ENCODE measurements at places on chromosomes 3 and 15. TPM values are rescaled to one million over a fixed set of nuclear protein-coding genes. Genes with fewer than 3 reads are reported as not detected.

DNA sequence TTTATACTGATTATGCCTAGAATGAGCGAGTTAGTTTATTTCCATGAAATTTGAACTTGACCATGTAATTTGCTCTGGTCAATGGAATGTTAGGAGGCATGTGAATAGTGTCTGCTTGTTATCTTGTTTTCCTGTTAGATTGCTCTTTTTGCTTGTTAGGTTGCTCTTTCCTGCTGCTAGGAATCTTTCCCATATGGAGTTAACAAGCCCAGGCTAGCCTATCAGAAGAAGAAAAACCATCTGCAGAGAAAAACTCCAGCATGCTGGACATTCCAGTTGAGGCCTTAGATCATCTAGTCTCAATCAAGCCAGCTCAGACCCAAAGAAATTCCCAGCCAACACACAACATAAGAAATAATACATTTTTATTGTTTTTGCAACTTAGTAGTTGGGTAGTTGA lies 470.2 kb upstream of the AGTR1 start:
- no peak for DNase-seq

DNA sequence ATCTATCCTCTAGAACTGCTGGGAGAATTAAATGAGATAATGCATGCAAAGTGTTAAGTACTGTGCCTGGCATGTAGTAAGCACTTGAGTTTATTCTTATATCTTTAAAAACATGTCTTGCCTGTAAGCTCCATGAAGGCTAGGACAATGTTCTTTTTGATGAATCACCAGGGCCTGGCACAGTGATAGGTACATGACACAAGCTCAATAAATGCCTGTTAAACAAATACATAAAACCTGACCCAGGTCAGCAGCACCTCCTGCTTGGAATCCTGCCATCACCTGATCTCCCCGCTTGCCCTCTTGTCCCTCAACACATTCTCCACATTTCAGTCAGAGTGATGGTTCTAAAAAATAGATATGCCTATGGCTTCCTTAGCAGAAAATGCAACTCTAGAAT lies 186.8 kb downstream of the CHST2 start:
- DNase-seq, result no peak

C3orf33 gene
- 2.8 TPM for total RNA-seq

GRCh38 chr3:186100398-186100797 lies 8.5 kb downstream of the ETV5 start:
- no peak for DNase-seq

DNA sequence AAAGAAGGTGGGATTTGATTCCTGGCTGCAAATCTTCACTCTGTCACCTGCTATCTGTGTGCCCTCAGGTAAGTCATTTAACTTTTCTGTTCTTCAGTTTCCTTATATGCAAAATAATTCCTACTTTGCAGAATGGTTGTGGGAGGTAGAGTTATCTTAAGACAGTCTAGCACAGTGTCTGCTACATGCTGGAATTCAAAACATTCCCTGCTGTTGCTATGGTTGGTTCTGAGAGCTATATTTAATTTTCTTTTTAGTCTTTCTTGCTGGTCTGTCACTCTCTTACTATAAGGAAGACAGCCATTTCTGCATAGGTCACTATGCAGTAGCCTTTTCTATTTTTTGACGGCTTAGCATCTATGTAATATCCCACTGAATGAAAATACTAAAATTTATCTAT lies 4.0 kb upstream of the ADPGK start:
- no peak for DNase-seq

ZKSCAN7 gene
- 17.2 TPM for total RNA-seq

DNA sequence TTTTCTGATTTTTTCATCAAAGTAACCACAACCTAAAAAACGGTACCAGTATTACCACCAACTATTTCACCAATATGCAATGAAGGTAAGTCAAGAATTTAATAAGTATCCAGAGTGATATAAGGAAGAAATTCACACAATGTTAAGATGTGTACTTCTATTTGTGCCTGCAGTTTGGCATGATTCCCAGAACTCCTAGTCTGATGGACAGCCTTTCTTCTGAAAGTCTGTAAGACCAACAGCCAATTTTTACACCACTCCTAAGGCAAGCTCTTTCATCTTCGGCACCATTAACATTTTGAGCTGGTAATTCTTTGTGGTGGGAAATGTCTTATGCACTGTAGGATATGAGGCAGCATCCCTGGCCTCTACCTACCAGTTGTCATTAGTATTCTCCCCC lies 108.3 kb downstream of the VPS13C start:
- DNase-seq, result no peak

DNA sequence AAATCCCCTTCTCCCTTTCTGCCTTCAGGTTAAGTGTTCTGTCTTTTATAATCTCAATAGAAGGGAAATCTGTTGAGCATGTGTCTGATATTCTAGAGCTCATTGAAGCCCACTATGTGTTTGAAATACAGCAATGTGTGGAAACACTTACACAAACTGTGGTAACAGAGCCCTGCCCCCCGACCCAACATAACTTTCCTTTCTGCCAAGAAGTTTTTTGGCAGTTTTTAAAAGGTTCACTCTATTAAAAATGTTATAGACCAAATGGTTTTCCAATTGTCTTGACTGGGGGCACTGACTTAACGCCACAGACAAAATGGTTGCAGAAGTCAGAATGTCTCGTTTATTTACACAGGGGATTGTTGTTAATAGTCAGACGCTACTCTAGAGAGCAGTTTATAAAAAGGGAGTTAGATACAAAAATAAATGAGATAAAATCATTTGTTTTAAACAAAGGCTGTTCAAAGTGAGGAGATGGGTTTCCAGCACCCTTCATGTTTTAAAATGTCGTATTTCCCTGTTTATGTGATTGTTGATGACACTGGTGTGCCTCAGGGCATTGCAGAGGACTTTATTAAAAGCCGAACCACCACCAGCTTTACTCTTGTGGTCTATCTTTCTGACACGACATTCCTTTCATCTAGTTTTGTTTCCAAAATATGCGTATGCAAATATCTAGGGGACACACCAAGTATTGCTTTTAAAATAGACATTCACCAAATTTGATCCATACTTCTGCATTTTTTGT lies 26.7 kb upstream of the GREM1 start:
- DNase-seq, result no peak

MORC1 gene
- total RNA-seq, result not detected

- DNase-seq, result no peak
Observed at GRCh38 chr15:62068810-62069167, 2.0 kb downstream of the C2CD4A start.

GRCh38 chr3:124700880-124701684 lies 29.2 kb upstream of the UMPS start:
- DNase-seq, result no peak

SLC2A2 gene
- 1.9 TPM for total RNA-seq

DNA sequence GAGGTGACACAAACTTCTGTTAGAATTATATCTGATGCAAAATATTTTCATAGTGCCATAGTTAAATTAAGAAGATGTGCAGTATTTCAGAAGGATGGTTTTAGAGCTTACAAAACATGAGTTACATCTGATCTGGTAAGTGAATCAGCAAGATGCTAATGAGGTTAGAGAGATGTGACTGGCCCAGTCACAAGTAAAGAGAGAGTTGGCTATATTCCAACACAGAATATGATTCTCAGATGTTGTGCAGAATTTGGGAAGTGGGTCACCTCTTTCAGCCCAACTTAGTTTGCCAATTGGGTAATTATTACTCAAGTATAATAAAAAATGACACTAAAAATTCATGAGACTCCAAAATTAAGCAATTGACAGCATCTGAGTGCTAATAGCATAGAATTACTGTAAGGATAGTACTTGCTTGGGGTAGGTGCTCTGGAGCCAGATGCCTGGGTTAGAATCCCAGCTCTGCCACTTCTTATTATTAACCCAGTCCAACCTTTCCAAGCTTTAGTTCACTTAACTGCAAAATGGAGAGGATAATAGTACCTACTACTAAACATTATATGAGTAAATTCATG lies 30.8 kb downstream of the P2RY1 start:
- DNase-seq, result no peak

GRCh38 chr15:75177360-75178071 lies 24.2 kb upstream of the C15orf39 start:
- no peak for DNase-seq

DNA sequence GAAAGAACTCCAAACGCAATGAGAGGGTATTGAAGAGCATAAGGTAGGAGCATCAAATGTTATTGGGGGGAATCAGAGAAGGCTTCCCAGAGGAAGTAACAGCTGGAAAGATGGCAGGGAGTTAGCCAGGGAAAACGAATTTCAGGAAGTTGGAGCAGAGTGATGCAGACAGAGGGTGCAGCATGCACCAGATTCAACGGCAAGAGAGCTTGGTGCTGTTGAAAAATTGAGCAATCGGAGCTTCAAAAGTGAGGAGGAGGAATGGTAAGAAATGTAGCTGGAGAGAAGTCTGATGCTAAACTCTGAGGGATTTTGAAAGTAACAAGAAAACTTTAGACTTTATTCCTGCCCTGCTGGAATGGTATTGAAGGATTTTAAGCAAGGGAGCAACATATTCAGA lies 541.0 kb upstream of the LMCD1 start:
- DNase-seq, result no peak

DNA sequence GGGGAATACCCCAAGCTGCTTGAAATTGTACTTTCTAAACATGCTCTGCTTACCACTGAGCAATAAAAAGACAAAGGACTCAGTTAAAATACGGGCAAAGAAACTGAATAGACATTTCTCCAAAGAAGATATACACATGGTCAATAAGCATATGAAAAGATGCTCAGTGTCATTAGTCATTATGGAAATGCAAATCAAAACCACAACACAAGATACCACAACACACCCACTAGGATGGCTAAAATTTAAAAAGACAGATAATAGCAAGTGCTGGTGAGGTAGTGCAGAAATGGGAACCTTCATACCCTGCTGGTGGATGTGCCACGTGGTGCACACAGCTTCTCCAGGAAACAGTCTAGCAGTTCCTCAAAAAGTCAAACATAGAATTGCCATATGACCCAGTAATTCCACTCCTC lies 21.3 kb downstream of the LRIG1 start:
- DNase-seq, result no peak

GRCh38 chr3:126472277-126473006 lies 3.2 kb downstream of the ZXDC start:
- no peak for DNase-seq

- no peak for DNase-seq
Observed at GRCh38 chr3:160161921-160162320, 63.3 kb upstream of the C3orf80 start.

GRCh38 chr3:75049533-75049932 lies 435.1 kb upstream of the CNTN3 start:
- no peak for DNase-seq

SPINT1 gene
- 156 TPM for total RNA-seq

FANCD2OS gene
- not detected for total RNA-seq

GRCh38 chr3:87173776-87174175 lies 53.3 kb upstream of the CHMP2B start:
- no peak for DNase-seq

DNA sequence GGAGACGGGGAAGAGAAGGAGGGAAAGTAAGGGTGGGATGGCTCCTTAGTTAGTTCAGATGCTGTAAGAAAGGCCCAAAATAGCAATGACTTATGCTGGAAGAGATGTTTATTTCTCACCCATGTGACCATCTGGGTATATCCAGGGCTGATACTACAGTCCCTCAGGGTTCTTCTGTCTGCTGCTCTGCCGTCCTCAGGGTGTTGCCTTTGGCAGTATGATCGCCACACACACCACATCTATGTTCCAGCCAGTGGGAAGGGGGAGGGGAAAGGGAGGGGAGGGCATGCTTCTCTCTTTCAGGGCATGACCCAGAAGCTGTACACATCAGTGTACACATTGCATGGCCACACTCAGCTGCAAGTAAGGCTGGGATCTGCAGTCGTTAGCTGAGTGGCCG lies 10.2 kb downstream of the CD276 start:
- DNase-seq, result no peak

GABRR3 gene
- total RNA-seq, result not detected

- DNase-seq, result no peak
Observed at GRCh38 chr3:64251019-64251418, 25.8 kb upstream of the PRICKLE2 start.

DNA sequence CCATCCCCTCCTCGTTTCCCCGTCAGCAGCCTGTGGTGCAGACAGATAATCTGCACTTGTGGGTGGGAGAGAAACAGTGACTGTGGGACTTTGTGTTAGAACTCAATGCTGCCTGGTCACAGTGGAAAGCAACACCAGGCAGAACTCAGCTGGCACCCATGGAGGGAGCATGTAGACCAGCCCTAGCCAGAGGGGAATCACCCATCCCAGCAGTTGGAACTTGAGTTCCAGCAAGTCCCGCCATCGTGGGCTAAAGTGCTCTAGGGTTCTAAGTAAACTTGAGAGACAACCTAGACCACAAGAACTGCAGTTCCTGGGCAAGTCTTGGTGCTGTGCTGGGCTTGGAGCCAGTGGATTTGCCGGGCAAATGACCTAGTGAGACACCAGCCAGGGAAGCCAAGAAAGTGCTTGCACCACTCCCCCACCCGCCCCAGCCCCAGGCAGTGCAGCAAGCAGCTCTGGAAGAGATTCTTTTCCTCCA lies 24.4 kb downstream of the ISG20 start:
- peak; percentile 40 for DNase-seq

PIERCE2 gene
- 2.3 TPM for total RNA-seq

- no peak for DNase-seq
Observed at GRCh38 chr15:33729653-33730052, 238.6 kb upstream of the CHRM5 start.

ZNF80 gene
- not detected for total RNA-seq

LYZL4 gene
- not detected for total RNA-seq

CLSTN2 gene
- 15.5 TPM for total RNA-seq

WDR49 gene
- total RNA-seq, result 0.48 TPM

GRCh38 chr3:187112934-187113793 lies 26.1 kb downstream of the RPL39L start:
- no peak for DNase-seq

TGM4 gene
- not detected for total RNA-seq

FSTL1 gene
- 383 TPM for total RNA-seq

DNA sequence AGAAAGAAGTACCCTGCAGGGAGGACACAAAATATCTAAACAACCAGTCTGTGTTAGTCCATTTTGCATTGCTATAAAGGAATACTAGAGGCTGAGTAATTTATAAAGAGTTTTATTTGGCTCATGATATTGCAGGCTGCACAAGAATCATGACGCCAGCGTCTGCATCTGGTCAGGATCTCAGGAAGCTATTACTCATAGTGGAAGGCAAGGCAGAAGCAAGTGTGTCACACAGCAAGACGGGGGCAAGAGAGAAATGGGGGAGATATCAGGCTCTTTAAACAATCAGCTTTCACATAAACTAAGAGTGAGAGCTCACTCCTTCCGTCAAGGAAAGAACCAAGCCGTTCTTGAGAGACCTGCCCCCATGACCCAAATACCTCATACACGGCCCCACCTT lies 614.8 kb downstream of the ZIC1 start:
- DNase-seq, result no peak

CYP1A1 gene
- total RNA-seq, result 410 TPM

DNA sequence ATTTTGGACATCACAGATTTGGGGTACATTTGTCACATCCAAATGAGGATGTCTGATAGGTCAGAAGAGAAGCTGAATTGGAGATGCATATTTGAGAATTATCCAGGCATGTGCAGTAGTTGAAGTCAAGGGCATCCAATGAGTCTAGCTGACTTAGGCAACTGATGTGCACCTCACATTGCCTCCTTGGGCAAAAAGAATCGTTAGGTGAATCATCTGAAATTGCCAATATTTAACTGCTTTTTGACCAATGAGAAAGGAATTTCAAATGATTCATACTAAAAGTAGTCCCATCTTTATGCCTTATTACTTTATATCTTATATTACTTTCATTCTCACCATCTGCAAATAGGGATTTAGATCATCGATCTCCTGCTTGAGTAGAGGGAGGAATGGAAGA lies 117.7 kb downstream of the CD47 start:
- DNase-seq, result no peak
